OCI-M1 (cell line): ENCODE measurements at places on chromosomes 5 and 9.

- DNase-seq = peak; percentile 74
Observed at GRCh38 chr9:130235558-130236435, 29.8 kb upstream of the HMCN2 start.

- DNase-seq = no peak
Observed at GRCh38 chr9:107875571-107875980, 386.0 kb upstream of the KLF4 start.

GRCh38 chr5:40233268-40233667 is 446.4 kb upstream of the PTGER4 start:
- DNase-seq = no peak

- no peak for DNase-seq
Observed at GRCh38 chr9:80842389-80842788, 847.0 kb downstream of the TLE1 start.

- DNase-seq = no peak
Observed at GRCh38 chr5:160108124-160108523, 11.1 kb downstream of the PWWP2A start.

DNA sequence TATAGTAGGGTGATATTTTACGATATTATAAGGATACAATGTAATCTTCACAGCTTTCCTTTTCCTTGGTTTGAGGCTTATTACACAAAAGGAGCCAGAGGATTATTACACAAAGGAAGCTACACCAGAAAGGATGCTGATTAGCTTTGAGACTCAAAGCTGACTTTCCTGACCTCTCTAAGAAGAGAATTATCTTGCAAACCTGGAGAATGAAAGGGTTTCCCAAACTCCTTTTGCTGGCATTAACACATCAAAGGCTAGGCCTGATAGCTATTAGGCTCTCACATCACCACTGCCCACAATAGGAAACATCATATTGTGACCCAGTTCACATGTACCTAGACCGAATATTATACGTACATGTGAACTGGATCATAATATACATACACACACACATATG is 34.2 kb upstream of the CHD1 start:
- DNase-seq = peak; percentile 49

DNA sequence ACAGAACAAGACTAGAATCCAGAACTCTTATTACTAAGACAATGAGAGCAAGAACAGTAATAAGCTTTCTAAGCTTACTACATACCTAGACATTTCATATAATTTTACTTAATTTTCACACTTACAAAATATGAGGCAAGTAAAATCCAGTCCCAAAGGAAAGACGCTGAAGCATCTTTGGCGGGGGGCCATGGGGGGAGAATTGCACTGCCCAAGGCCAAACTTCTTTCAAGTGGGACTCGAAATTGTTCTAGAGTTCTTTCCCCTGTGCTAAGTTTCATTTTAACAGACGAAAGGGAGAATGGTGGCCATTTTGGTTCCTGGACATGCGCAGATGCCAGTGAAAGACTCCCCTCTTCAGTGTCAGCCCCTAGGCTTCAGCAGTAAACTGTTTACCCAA is 72.3 kb downstream of the PRRT1B start:
- DNase-seq = no peak

GRCh38 chr9:77912895-77913693 is 118.5 kb downstream of the GNAQ start:
- peak; percentile 61 for DNase-seq

DNA sequence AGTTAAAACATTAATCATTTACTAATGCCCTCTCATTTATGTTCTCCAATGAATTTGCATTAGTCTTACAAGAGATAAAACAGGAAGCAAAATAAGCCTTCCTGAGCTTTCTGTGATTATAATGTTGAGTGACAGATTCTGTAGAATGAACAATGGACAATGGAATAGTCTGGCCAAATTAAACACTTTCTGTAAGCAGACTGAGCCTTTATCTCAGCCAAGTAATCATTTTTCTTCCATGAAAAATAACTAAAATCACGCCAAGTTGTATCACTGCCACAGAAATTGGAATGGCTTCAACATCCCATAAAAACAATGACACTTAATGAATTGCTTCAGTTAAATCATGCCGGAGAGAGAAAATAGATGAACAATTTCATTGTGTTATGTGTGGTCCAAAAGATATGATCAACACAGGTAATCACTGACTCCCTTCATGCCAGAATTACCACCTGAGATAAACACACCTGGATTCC is 63.0 kb downstream of the TSSK1B start:
- DNase-seq = no peak
